GM12878 (cell line): ENCODE measurements at places on chromosomes 11 and 22. TPM values are rescaled to one million over a fixed set of nuclear protein-coding genes. Genes with fewer than 3 reads are reported as not detected.

DNA sequence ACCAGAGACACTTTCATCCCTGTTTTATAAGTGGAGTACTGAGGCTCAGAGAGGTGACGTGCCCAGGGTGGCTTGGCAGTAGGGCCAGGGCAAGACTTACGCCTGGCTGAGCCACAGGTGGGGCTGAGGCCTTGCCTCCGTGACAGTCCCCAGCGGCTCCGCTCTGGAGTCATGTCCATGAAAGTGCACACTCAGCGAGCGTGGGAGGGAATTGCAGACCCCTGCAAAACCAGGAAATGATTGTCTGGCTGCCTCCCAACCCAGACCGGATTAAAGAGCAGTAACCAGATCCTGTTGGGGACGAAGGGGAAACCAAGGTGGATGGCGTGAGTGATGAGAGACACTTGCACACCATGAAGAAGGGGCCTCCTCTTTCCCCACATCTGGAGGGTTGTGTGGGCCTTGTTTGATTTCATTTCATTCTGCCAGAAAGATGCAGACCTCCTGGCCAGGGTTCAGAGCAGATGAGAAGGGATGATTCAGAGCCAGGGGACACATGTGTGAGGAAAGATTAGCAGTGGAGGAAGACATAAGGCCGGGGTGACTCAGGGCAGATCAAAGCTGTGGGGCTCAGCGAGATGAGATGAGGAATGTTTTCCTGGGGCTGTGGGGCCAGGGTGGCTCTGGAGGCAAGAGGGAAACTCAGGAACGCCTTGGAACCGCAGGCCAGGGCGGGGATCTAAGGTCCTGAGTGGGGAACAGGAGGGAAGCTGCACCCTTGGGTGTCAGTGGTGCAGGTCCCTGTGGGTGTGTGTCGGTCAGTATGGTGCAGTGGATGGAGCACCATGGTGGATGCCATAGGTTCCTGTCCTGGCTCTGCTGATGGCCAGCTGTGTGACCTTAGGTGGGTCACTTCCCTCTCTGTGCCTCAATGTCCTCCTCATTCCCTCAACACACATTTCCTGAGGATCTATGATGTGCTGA lies 29.9 kb upstream of the LRRC32 start:
- DNase-seq = no peak

DNA sequence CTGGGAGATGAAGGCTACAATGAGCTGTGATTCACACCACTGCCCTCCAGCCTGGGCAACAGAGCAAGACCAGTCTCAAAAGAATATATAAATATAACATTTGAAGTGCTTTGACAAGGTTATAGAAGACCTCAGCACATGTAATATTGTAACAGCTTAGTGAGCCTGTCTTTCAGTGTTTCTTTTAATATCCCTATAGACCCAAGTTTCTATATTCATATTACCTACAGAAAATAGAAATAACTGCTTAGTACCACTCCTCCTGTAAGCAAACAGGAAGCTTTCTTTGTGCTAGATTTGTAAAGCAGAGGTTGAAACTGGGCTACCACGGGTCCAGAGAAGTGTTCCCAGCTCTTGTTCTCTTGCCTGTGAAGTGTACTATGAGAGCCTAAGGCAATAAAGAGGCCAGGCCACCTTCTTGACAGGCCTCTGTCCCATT lies 68.2 kb downstream of the PPP2R1B start:
- peak; percentile 23 for DNase-seq

GRCh38 chr11:128480066-128480465 lies 107.3 kb downstream of the ETS1 start:
- no peak for DNase-seq

- no peak for DNase-seq
Measured at GRCh38 chr11:63769714-63770455, 1.3 kb upstream of the ZFTA start.

GRCh38 chr22:45626198-45626651 lies 45.4 kb upstream of the ATXN10 start:
- DNase-seq = no peak

DNA sequence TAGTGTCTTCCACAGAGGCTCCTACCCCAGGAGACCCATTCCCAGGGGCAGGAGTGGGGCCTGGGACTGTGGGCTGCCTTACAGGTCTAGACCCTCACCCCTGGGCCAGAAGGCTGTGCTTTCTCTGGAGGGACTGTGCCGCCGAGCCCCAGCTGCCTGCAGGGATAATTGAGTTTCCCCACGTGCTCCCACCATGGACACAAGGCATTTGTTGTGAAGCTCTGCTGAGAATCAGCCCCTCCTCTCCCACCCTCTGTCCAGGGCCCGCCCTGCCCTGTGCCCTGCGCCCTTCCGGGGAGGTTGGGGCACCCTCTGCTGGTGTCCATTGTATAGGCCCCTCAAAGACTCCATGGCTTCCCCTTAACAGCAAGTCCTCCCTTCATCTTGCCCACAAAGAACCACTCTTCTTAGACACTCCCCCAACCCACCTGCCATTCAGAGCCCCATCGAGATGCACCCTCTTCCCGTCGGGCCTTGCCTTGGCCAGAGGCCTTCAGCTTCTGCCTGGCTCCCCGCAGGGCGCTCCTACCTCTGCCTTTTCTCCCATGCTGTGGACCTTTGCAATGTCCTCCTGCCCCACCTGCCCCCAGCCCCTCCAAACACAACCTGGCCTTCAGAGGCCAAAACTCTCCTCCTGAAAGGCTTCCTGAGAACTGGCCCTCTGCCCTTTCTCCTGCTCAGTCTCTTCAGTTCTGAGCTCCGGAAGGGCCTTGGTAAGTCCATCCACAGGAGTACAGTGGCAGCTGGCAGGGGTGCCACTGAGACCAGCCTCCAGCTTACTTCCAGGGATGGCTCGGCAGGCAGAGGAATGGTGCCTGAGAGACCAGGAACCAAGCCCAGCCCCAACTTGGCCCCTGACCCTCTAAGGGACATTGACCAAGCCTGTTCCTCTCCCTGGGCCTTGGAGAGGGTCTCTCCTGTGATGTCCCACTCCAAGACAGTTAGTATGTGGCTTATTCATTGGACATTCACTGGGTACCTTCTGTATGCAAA lies 22.4 kb downstream of the DUSP8 start:
- no peak for DNase-seq

The SLC22A9 gene
- not detected in 2 replicates for total RNA-seq

The TMEM151A gene
- total RNA-seq = 0.11 TPM in 1 of 2 replicates, not detected in the other

The B4GALNT4 gene
- 0.29 and 0.74 TPM in 2 replicates for total RNA-seq

The INTS4 gene
- 36.6 and 39.4 TPM in 2 replicates for total RNA-seq

The RBX1 gene
- total RNA-seq = 87.9 and 91.1 TPM in 2 replicates
